Pons (tissue), 1 donor: ENCODE measurements at places on chromosomes 5 and 9.

DNA sequence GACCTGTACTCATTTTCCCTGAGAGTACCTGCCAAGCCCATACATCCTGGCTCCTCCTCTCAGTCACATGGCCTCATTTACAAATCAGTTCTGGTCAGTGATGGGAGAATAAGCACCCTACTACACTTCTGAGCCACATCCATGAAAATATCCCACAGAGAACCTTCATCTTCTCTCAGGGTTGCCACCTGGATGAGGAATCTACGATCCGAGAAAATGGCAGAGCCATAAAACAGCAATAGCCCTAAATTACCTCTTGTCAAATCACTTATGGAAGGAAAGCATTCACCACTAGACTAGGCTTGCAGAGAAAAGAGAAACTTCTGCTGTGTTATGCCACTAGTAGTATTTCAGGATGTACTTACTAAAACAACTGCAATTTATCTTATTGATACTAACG lies 324.8 kb downstream of the BNC2 start:
- no peak for DNase-seq

- DNase-seq, result no peak
These were observed 10.7 kb downstream of the IFNA5 start for GRCh38 chr9:21294364-21294774.

DNA sequence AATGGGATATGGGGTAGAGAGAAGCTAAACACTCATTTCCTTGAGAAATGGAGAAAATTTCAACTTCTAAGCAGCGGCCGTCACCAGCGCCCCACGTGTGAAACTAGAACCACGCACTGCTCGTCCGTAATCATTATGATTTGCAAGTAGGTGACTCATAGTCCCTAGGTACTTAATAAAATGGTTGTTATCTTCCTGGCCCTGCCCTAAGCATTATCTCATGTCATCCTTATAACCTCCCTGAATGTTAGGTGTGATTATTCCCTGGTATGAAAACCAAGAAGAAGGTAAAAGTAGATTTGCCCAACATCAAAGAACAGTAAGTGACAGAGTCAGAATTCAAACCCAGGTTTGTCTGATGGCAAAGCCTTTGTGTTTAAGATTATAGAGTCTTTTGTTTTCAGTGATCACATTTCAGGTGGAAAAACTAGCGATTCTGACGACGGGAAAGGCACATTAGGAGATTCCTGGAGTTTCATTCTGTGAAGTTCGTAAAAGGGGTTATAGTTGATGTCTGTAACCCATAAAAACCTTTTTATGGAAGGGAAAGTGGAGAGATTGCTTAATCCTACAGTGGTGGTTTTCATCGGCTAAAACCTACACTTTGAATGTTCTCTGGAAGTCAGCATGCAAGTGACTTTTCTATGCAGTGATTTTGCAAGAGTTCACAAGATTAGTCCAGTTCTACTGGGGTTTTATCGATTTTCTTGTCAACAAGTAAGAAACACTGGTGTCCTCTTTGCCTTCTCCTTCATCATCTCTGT lies 202.9 kb upstream of the WWC1 start:
- no peak for DNase-seq

- no peak for DNase-seq
These were observed 9.9 kb downstream of the ANP32B start for GRCh38 chr9:97993000-97993399.

DNA sequence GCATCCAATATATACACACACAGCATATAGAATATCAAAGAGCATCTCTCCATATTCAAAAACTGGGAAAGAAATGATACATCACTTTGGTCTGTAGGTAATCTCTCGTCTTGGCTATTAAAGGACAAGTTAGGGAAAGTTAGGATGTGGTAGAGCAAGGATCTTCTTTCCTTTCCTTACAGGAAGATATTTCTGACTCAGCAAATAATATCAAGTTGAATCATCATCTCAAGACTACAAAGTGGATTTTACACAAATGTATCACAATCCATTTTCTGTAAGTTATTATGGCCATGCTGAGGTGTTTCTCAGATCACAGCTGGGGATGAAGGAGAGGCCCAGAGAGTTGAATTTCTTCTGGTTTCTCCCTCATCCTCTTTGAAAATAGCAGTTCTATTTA lies 651.7 kb upstream of the CCNG1 start:
- DNase-seq, result no peak

- no peak for DNase-seq
These were observed 29.9 kb upstream of the MVB12B start for GRCh38 chr9:126296687-126297086.

GRCh38 chr5:125786021-125786420 lies 637.2 kb upstream of the GRAMD2B start:
- DNase-seq, result no peak

DNA sequence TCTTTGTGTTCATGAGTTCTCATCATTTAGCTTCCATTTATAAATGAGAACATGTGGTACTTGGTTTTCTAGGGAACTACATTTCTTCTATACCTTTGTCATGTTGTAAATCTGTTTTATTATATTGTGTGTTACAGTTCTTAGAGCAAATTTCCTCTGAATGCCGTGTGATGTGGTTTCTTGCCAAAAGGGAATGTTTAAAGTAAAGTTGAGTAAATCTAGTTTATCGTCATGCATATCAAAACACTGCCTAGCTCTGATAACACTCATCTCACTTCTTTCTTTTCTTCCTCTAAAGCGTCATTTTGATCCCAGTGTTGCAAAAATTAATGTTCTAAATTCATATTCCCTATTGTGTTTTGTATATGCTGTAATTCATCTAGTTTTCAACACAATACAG lies 295.4 kb upstream of the HAPLN1 start:
- DNase-seq, result no peak

- DNase-seq, result no peak
These were observed 61.8 kb downstream of the C6 start for GRCh38 chr5:41151564-41151963.

DNA sequence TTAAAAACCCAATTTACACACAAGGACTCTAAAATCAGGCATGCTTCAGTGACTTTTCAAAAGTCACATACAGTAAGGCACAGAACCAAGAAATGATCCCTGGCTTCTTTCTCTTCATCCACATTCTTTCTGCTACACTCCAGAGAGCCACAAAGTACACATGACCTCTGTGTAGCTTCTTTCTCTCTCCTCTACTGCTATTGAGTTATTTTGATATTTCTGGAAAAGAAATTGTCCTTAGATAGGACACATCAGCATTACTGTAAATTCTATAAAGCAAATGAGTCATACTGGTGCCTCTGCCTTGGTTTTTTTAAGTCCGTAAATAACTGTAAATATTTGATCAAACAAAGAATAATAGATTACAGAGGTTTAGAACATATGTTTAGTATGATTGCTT lies 96.3 kb downstream of the KIAA0825 start:
- DNase-seq, result no peak

DNA sequence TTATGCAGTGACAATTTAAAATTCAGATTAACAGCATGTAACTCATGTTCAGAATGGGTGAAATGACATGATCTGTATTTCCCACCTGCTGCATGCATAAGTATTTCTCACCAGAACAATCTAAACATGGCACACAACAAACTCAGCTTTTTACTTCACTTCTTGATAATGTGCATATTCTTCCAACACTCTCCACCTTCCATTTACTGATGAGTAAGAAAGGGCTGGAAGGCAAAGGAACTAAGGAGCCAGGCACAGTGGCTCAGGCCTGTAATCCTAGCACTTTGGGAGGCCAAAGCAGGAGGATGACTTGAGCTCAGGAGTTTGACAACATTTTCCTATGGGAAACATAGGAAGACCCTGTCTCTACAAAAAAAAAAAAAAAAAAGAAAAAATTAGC lies 35.8 kb upstream of the SAP30L start:
- no peak for DNase-seq

GRCh38 chr5:32443145-32443540 lies 1.4 kb downstream of the ZFR start:
- no peak for DNase-seq

GRCh38 chr9:117546894-117547678 lies 132.2 kb upstream of the ASTN2 start:
- DNase-seq, result no peak

- no peak for DNase-seq
These were observed 2.5 kb upstream of the KDM3B start for GRCh38 chr5:138349852-138350562.

DNA sequence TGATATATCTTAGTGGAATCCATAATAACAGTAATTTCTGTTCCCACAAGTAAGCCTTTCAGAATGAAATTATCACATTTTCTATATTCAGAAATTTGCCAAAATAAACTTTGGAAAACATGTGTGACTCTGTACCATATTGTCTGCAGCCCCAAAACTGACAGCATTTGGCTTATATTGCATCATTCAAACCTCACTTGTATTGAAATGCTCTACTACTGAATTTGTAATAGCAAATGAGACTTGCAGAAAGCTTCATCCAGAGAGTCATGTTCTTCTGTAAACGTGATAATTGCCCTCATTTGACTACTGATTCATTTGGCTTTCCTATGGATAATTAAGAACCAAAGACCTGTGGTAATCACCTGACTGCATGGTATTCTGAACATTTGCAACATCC lies 1249.5 kb upstream of the CDH18 start:
- no peak for DNase-seq

DNA sequence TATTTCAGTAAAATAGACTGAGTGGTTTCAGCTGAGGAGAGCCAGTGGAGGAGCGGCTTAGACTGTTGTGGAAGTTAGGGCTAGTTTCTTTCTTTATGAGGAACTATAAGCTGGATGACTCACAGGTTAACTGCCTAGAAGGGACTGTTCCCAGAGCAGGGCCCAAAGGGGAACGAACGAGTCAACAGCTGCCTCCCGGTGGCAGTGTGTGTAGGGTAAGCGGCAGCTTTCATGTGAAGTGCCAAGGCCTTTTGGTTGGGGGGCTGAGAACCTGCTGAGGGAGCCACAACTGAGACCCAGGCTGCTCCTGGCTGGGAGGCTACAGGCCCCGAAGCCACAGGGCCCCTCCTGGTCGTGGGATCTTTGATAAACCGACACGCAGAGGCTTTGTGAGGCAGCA lies 7.0 kb downstream of the SQSTM1 start:
- DNase-seq, result no peak
